ENCODE measurements at places on chromosomes 3 and 15.

- DNase-seq, result peak; percentile 63
These were observed 91.8 kb upstream of the ETV5 start for GRCh38 chr3:186200726-186201125.

- no peak for DNase-seq
These were observed 176.3 kb upstream of the LMCD1 start for GRCh38 chr3:8325306-8325705.

GRCh38 chr3:10600296-10600714 is 94.9 kb upstream of the ATP2B2 start:
- DNase-seq, result no peak

DNA sequence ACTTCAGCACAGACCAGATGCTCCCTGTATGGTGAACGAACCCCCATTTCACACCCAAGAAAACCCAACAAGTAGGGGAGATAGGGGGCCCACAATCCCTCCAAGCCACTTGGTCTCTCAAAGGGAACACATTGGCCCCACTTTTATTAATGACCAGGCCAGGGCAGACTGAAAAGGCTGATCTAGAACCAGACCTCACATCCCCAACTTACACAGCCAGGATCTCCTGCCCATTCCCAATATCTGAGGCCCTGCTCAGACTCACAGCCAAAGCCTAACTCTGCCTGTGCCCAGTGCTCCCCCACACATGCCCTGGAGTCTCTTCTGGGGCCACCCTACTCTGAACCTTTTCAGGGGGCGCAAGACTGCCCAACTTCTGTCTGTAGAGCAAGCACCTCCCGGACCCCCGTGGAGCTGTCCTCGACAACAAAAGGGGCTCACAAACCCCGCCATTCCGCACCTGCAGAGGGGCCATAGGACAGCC is 1.8 kb downstream of the PLXNB1 start:
- DNase-seq, result no peak

DNA sequence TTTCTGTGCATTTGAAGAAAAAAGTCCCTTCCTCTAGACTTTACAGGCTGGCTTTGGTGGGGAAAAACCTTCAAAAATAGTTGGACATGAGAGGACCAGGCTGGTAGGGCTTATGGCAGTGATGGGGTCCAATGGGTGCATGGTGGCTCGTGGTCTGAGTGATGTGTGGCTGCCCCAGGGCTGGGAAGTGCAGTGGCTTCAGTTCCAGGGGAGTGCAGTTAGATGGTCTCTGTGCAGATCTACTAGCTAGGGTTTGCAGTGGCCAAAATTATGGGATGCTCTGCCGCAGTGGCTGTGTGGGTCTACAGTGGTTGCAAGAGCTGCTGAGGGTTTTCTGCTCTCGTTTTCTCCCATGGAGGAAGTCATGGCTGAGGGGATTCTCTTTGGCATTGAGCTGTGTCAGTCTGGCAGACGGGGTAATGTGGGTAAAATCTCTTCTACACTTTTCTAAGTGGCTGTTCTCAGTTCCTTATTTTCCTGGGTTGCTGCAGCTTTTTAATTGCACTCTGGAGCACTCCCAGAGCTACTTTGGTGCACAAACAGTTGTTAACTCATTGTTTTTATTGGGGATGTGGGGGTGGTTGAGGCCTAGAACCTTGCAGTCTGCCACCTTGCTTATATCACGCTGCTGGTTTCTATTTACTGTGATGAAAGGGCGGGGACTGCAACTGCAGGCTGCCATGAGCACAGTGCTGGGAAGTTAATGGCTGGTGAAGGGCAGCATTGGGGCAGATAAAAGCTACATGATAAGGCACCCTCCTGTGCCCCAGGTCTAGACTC is 1324.6 kb downstream of the NSUN3 start:
- no peak for DNase-seq

DNA sequence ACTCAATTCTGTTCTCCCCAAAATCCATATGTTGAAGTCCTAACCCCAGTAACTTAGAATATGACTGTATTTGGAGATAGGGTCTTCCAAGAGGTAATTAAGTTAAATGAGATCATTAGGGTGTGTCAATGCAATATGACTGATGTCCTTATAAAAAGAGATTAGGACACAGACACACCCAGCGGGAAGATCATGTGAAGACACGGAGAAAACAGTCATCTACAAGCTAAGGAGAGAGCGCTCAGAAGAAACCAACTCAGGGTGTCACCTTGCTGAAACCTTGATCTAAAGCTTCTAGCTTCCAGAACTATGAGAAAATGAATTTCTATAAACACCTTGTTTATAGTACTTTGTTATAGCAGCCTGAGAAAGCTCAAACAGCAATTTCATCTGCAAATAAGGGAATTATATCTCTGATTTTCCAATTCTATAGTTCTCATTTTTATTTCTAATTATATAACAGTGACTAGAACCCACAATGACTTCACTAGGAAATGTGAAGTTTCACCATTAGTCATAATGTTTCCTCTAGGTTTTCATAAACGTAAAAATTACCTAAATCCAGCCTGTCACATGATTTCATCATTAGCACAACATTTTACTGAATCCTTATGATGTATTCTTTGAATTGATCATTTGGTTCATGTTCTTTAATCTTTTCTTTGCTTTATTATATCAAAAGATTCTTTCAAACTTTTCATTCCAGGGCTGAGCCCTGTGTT is 459.1 kb upstream of the MDFIC2 start:
- DNase-seq, result no peak

- no peak for DNase-seq
These were observed 2.0 kb upstream of the RSL24D1 start for GRCh38 chr15:55198706-55199105.

- DNase-seq, result no peak
These were observed 16.0 kb upstream of the CPEB1 start for GRCh38 chr15:82663186-82663600.

GRCh38 chr3:82133070-82133606 is 371.7 kb upstream of the GBE1 start:
- peak; percentile 41 for DNase-seq

GRCh38 chr3:150599611-150600297 is 3.4 kb upstream of the SELENOT start:
- DNase-seq, result no peak

DNA sequence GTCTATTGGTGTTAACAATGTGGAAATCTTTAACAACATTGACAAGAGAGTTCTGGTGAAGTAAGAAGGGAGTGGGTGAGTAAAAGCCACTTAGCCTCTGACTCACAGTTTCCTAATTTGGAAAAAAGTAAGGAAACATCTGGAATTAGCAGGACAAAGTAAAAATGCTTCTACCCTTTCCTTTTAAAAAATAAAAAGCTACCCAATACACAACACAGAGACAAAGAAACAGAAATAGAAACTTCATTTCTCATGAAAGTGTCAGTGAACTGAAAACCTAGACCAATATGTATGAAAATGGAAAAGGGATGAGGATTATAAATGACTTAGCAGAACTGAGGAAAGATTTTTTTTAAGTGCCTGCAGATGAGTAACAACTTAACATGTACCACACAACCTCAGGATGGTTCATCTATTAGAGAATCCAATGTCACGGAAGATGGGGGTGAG is 65.4 kb downstream of the SSR3 start:
- no peak for DNase-seq

DNA sequence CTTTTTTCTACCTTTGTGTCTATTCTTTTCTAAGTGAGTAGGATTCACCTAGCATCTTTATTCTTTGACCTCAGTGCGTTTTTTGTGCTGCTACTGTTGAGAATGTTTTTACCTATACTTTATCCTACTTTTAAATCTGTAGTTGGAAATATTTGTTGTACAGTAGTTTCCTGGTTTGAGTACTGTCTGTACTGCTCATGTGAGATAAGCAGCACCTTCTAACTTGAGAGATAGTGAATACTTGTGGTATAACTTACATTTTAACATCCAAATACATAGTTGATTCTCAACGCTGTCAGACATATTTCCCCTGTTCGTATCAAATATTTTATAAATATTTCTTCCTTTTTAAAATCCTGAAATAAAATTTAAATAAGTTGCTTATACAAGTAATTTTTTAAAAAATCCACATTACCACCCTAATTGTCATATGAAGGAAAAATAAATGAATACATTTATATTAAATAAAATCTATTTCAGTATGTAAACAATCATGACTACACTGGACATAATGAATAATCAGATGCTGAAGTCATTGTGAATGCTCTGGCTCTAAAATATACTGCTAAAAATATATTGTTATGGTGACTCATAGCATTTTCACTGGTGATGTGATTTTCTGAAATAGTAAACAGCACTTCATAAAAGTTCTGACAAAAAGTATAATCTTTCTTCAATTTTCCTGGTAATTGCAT is 17.4 kb downstream of the ATP11B start:
- DNase-seq, result no peak

GRCh38 chr3:47910777-47911440 is 105.3 kb downstream of the MAP4 start:
- DNase-seq, result no peak

Data from left hindlimb (tissue), 1 donor.